Stomach (tissue), 19 donors: ENCODE measurements at places on chromosomes 6 and 20.

DNA sequence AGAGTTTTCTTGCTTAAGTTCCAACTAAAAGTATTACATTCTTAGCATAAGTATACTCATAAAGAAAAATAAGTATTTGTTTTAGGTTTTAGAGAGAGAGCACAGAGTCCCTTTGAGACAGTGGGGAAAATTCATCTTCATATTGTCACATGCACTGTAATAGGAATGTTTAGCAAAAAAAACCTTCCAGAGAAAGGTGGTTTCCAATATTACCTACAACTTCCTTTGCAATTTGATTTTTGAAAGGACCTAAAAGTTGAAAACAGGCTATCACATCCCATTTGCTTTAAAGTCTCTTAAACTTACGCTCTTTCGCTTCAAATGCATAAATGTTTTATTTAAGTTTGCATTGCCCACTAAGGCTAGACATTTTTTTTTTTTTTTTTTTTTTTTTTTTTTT, 86.4 kb downstream of the OPRM1 start:
- no peak for DNase-seq

- peak; percentile 34 for DNase-seq
Measured at GRCh38 chr6:76771059-76771634, 692.1 kb downstream of the HTR1B start.

DNA sequence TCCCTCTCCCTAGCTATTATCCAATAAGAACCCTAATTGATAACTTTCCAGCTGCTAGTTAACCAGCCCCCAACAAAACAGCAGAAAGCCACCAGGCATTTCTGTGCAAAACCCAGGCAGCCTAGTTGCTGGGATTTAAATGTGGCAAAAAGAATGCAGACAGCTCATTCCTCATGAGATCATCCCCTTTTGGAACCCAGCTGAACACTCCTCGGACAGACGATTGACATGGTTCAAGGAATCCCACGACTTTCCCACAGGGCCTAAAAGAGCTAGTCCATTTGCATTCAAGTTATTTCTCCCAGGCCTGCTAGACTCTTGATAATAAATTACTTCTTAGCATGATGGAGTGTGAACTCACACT, 24.0 kb downstream of the JAG1 start:
- no peak for DNase-seq

- DNase-seq: no peak
Measured at GRCh38 chr6:122930252-122931180, 65.5 kb upstream of the CLVS2 start.

DNA sequence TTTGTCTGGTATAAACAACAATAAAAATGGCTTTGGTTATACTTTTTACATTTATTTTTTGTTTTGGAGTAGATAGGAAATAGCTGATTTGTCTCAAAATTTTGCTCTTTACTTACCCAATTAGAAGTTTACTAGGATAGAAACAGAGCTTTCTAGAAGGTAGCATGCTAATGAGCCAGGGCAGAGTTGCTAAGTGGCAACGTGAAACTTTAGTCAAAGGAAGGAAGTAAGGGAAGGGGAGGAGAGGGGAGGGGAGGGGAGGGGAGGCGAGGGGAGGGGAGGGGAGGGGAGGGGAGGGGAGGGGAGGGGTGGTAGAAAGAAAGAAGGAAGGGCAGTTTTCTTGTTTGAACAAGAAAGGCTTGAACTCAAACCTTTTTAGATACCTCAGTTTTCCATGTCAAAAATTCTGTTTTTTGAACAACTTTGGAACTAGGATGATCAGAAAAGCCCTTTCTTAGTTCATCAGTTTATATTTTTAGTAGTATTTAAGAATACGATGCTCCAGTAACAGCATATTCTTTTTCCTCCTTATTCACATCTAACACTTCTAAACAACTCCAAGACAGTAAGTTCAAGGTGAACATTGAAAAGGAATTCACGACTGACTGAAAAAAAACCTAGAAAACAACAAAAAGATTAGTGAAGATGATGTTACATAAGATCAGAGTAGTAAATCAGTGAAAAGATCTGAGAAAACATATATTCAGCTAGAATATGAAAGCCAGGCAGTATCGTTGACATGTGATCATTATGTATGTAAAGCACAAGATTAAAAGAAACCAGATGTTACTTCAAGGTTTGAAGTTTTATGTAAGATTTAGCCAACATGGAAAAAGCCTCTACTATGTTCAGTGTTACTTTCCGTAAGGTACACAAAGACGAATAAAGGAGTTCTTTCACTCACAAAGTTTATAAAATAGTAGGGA, 263.4 kb downstream of the ARHGAP18 start:
- no peak for DNase-seq

DNA sequence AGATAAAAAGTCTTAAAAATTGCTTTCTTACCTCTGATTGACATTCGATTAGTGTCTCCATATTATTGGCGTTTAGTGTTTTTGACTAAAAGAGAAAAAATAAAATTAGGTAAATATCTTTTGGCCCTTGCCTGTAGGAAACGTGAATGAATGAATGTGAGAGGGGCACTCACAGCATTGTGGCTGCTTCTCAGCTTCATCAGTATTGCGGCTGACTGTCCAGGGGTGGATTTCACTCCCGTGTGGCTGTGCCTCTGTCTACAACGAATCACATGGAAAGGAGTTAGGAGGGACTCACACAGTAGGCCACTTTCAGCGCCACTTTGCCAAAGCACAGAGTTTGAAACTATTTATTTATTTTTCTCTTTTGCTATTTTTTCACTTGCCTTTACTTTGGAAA, 844 bp downstream of the TAGAP start:
- no peak for DNase-seq

DNA sequence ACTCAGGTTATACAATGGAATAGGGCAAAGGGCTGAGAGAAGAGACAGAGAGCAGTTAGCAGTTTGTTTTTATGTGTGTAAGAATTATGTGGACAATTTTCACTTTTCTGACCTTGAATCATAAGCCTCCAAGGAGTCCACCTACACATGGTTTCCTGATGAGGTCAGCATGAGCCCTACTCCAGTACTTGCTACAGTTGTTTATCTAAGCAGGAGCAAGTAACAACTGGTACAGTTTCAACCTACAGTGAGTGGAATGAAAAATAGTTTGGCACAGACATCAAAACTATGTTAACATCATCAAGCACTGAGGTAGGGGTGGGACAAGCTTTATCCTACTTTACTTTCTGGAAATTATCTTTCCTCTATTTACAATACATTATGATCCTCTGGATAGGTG, 426.7 kb upstream of the ID4 start:
- peak; percentile 75 for DNase-seq
